ENCODE measurements at places on chromosomes 7 and 10.

DNA sequence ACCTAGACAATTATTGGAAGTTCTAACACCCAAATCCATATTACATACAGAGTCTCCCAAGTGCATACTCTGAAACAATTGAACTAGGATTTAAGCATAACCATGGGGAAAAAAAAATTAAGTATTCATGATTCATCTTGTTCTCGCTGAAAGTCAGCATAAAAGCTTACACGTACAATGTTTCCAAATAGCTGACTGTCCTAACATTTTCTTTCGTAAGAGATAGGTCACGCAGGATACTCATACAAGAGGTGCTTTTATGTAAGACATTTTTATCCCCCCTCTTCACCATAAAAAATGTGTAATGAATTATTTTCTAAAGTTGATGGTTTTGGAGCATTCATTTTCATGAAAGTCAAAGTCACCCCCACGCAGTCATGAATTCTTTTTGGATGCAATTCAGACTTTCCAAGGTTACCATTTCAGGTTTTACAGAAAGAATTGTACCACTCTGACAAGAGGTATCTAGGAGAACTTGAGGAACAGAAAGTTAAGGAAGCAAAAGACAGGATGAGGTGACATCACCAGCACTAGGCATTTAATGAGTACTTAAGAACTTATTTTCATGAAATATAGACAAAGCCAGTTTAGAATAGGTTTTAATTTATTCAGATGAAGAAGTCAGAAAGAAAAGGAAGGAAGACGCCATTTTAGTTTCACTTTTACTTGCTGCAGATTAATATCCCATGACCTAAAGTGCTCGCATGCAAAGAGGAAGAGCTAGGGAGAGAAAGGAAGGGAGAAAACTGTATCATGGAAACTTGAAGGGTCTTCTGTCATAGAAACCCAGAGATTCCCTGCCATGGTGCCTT lies 55.8 kb downstream of the TMEM26 start:
- no peak for DNase-seq

DNA sequence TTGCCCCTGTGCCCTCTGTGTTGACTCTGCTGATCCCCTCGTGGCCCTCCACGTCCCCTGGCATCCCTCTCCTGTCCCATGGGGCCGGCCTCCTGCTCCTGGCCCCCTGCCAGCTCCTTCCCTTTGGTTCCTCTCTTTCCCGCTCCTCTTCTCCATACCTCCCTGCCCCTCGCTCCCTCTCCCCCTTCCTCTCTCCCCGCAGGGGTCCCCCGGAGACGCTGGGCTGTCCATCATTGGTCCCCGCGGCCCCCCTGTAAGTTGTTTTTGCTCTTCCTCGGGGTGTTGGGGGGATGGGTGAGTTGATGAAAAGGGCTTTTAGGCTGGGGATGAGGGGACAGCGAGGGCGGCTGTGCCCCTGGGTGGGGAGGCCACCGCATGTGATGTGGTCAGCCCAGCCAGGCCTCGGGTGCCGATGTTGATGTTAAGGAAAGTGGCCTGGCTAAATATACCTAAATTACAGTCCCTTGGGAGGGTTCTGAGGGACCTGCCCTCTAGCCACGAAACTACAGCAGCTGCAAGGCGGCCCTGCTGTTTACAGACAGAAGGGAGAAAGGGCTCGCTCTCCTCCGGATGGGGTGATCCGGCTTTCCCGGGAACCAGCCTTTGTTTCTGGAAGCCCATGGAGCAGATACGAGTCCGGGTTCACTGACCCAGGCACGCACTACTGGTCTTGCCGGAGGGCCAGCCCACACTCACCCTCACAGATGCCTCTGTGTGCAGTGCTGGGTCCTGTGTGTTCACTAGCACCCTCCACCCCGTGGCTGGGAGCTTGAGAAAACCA lies 78.8 kb downstream of the COL13A1 start:
- DNase-seq = no peak

DNA sequence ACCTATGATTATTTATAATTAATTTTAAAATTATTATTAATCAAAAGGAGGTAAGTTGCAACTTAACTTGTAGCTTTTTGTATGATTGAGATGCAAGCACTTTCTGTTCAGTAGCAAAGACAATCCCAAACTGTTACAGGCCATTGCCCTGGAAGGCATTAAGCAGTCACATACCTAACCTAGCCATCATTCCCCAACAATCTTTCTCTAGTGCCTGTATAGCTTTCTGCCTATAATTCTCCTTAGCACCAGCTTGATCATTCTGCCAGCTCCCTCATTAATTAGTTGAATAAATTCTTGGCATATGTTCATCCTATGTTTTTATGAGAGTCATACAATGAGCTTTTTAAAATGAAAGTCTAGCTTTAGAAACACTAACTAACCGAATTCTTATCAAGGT lies 178.9 kb upstream of the TMEM106B start:
- DNase-seq = no peak

GRCh38 chr10:61958805-61959204 lies 57.3 kb downstream of the ARID5B start:
- DNase-seq = no peak

GRCh38 chr7:30618961-30619360 lies 24.3 kb downstream of the GARS1 start:
- DNase-seq = no peak
